ENCODE measurements at places on chromosomes 7 and 10.
A peak's percentile ranks its signal among the peaks of the same experiment; 100 is the strongest.

GRCh38 chr10:29689001-29689400 lies 54.2 kb upstream of the SVIL start:
- DNase-seq, result no peak

DNA sequence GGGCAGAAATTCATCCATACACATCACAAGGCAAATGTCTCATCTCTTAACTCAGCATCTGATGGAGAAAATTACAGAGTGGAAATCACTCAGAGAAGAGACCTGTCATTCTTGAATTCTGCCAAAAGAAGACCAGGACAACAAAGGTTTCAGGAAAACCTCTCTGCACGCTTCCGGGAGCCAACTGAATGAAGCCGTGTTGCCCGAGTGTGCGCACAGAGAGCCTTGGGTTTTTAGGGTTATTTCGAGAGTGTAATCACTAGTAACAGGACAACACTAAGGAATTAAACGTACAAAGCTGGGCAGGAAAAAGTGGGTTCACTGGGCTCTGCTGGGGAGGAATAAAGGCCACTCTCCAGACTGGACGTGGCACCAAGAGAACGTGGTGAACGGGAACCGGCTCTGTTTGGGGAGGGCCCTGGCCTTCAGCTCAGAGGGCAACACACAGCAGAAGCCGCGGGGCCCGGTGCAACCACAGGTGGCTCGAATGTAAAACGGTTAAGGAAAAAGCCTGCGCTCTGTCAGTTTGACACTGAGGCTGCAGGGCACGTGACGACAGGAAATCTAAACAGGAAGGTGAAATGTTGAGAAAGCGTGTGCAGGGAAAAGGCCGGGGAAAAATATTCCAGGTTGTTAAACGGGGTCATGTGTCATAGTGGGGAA lies 331.5 kb downstream of the DNAJB6 start:
- no peak for DNase-seq

DNA sequence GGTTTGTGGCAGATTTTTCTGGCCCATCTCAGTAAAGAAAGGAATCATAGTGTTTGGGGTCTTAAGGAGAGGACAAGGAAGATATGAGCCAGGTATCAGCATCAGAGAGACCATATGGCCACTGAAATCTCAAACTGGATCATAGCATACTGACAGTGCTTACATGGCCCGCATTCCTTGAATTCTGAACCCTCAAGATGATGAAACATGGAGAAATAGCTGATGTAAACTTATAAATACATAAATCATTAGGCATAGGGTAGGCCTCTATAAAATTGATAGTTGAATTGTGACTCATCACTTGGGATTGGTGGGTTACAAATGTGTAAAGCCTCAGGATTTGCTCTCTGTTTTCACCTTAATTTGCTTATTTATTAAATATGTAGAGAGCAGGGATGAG lies 688.5 kb downstream of the CNTNAP2 start:
- DNase-seq, result no peak

GRCh38 chr10:113711142-113711541 lies 31.4 kb downstream of the CASP7 start:
- no peak for DNase-seq

GRCh38 chr7:88670536-88670935 lies 89.0 kb upstream of the ZNF804B start:
- DNase-seq, result no peak

- DNase-seq, result no peak
These were observed 64.8 kb upstream of the IGFBP3 start for GRCh38 chr7:45985902-45986301.

DNA sequence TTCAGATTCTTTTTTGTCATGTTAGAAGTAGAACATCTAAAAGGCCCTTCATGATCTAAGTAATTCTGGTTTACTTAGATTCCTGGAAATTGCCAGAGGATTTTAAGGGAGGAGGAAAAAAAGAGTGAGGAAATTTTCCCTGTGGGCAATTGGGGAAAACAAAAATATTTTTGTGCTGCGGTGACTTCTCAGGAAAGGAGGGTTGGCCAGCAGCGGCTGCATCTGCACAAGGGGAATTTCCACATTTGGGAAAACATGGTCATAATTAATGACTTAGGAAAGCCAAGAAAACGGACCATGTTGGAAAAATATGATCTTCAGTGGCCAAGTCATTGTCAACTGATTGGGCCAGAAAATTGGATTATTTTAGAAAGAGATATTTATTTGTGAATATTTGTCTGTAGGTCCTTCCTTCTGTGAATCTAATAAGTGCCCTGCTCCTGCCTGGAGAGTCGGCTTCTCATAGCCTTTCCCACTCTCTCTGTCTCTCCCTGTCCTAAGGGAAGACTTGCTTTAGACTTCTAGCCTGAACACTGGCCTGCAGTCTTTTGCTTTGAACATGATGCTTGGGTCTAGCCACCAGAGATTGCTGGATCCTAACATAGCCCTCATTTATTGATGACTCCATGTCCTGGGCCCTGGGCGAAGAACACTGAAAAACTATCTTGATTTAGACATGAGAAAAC lies 124.2 kb upstream of the MKLN1 start:
- no peak for DNase-seq

DNA sequence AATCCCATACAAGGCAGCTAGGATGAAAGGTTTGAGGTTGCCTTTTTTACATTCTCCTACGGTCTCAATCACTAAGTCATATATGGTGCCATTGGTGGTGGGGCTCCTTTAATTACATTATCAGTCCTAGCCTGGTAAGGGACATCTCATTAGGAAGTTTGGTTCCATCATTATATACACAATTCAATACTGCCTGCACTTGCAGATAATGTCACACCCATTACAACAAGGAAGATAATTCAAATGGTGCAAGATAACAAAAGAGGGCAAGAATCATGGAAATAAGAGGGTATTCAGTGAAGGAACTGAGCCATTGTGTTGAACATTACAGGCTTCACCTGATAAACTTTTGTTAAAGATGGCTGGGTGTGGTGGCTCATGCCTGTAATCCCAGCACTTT lies 1.7 kb upstream of the TMEM248 start:
- no peak for DNase-seq

DNA sequence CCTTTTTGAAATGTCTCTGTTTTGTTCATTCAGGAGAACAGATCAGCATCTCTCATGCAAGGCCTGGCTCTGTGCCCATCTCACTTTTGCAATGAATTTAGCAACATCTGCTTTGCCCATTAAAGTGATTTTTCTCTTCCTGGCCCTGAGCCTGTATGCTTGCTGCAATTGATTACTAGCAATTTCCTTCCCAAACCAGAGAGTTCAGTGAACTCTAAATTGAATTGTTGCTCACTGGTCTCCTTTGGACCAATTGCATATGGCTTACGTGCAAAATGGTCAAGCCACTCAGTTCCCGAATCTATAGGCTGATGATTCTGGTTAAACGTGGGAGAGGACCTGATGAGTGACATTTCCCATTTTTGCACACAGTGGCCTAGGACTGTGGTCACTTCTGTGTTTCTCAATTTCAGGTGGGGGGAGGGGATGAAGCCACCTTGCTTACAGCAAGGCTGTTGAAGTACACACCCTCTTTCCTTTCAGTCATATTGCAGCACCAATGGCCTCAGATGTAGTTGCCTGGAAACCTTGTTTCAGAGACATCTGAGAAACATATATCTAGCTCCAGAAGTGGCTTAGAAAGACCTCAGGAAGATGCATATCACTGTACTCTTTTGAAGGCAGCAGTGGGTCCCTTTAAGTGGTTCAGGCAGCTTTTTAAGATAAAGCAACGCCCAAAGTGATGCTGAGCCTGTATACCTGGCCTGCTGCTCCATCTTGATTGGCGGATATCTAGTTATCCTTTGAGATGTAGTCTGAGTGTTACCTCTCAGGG lies 201.4 kb downstream of the PTEN start:
- peak; percentile 29 for DNase-seq

- DNase-seq, result no peak
These were observed 67.6 kb downstream of the CUBN start for GRCh38 chr10:17062009-17062408.

GRCh38 chr7:47940088-47941013 lies 7.9 kb downstream of the PKD1L1 start:
- peak; percentile 27 for DNase-seq

DNA sequence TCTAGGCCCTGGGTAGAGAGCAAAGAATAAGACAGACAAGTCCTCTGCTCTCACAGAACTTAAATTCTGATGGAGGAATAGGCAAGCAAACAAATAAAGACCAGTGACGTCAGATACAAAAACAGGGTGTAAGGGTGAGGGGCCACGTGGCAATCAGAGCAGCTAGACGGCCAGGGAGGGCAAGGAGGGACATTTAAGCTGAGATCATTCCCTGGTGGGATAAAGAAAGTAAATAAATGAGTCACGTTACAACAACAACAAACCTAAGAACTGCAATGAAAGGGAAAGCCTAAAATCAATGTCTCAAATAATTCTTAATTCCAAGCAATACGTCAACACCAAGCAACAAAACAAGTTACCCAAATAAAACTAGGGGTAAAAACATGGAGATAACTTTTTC lies 21.8 kb downstream of the STN1 start:
- DNase-seq, result no peak

DNA sequence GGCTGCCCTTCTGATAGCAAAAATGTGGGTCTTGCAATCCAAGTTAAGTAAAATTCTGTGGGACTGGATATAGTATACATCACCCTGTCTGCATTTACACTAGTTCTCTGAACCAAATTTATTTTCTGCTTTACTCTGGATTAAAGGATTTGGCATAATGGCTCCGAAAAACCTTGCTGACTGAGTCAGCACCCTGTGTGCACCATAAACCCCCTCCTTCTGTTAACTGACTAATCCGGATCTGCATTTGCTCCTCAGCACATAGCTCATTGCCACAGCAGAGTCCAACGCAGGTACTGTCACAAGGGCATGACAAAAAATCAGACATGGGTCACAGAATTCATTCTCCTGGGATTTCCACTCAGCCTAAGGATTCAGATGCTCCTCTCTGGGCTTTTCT lies 1.3 kb downstream of the OR2A5 start:
- no peak for DNase-seq

DNA sequence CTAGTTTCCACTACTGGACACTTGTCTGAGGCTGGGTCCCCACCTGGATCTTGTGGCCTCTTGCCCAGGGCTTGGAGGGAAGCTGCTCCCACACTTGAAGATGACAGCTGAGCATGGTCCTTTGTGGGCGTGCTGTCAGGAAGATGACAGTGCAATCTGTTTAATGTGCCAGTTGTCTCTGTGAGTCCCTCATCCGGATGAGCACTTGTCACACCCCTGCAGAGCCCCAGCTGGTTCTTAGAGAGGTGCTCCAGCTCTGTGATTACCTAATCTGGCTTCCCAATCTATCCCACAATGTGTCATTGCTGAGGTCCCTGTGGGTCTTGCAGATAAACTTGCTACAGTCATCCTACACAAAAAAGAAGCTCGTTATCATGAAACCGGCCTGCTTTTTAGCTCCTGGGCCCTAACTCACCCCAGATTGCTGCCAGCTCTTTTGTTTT lies 34.8 kb upstream of the CCSER2 start:
- DNase-seq, result no peak

DNA sequence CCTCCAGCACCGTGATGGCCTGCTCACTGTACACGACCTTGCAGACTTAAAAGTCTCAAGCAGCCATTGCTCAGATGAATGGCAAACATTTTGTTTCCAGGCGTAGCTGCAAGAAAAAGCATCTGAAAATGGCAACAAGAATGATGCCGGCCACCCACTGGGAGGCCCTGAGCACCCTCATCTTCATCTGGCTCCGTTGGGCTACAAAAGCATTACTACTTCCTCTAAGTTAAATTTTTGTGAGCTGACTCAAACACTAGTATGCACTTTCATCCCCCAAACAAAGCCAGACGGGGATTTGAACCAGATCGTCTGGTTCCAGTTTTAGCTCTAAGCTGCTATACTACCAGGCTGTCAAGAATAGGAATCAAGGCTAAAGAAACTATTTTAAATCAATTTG lies 116.6 kb upstream of the CDK1 start:
- DNase-seq, result no peak

DNA sequence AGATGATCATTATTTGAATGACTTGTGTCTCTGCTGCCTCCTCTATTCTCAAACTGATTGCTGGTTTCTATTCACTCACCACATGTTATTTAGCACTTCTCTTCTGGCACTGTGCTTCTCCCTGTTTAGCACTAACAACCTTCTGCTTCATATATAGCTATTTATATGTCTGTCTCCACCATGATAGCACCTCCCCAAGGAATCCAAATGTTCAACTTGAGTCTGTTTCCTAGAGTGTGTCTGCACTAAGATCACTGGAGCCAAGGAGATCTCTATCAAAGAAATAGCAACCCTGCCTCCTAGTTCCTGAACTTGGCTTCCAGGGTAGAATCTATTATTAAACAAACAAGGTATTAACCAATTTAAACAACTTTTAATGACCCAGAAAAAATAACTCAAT lies 104.5 kb downstream of the CYP26A1 start:
- no peak for DNase-seq

GRCh38 chr7:141511316-141511675 lies 39.9 kb upstream of the AGK start:
- no peak for DNase-seq

GRCh38 chr7:139767561-139767982 lies 10.2 kb downstream of the HIPK2 start:
- DNase-seq, result peak; percentile 36

DNA sequence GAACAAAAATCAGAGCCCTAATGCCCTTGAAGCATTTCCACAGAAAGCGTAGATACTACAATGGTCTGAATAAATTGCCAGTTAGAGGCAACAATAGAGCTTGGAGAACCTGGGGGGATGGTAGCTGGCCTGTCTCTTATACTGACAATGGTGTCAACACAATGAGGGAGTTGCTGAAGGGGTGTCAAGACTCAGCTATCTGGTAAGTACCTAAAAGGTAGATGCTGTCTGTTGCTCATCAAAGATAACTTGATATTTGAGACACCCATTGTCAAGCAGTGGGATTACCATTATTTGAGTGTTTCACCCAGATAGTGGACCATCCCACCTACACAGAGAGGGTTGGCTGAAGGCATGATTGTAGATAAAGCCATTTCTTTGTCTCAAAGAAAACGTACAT lies 72.8 kb downstream of the PDE1C start:
- no peak for DNase-seq

GRCh38 chr7:39605087-39605486 lies 18.3 kb upstream of the RALA start:
- DNase-seq, result no peak

DNA sequence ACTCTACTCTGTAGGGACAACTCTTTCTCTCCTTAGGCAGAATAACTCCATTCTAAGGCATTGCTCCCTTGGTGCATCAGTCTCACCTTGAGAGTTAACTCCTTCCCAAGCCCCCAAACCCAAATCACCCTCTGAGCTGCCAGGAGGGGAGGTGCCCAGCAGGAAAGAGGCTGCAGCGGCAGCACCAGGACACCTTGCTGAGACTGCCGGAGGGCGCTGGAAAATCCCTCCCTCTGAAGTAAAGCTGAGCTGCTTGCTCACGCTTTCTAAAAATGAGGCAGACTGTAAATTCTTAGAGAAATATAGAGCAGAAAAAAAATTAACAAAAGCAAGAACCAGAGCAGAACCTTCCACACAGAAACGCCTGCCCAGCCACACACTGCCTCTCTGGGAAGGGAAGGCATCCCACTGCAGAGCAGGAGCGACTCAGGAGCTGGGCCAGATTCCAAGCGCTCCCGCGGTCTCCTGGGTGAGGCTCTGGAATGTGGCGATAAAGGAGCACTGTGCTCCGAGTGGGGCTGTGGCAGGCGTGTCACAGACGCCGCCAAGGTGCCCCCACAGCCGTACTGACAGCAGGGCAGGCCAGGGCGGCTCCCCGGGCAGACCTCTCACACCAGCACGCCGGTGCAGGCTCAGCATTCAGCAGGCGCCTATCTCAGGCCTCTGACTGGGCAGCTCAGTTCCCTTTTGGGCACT lies 202.1 kb downstream of the TNS3 start:
- DNase-seq, result no peak

All from CD8-positive, alpha-beta T cell (primary cell).